Skeletal muscle cell (primary cell): ENCODE measurements at places on chromosomes 12 and 14.

GRCh38 chr12:13033476-13033875 lies 10.7 kb upstream of the FAM234B start:
- no peak for DNase-seq

DNA sequence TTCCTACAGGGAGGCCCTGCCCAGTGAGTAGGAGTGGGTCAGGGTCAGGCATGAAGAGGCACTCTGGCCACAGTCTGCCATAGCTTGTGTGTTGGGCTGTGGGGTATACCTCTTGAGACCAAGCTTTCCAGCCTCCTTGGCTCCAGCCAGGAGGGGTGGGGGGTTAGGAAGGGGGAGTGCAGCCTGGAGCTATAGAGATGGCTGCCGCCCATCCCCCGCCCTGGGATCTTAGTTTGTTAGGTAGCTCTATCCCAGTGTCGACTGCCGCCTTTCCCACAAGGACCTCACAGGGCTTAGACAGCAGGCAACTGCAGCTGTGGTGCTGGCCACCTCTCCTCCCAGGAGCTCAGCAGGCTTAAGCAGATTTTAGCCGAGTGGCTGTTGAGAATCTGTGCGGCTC lies 216.4 kb downstream of the PLCZ1 start:
- no peak for DNase-seq

GRCh38 chr12:101795786-101796185 lies 35.0 kb downstream of the GNPTAB start:
- no peak for DNase-seq

- DNase-seq = no peak
These were observed 53.5 kb upstream of the DIO3 start for GRCh38 chr14:101507836-101508150.

GRCh38 chr12:117225179-117225578 lies 34.9 kb upstream of the FBXO21 start:
- DNase-seq = no peak

- DNase-seq = no peak
These were observed 395.3 kb downstream of the AEBP2 start for GRCh38 chr12:19834592-19834991.

DNA sequence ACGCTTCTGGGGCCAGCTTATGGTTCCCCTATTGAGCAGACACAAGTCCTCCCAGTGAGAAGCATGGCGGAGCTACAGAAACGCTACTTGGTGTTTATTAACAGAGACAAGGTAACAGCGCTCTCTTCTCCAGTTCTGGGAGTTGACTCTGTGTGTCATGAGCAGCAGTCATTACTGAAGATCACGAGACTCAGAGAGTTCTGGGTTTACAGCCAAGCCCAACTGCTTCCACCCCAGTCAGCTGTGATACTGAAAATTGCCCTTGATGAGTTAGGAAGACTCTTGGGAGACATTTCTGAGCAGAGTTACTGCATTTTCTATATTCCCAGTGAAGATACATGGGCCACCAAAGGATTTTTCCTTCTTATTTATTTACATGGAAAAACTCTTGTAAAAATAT lies 48.6 kb downstream of the CFAP251 start:
- no peak for DNase-seq

GRCh38 chr14:84250893-84251292 lies 1279.1 kb upstream of the FLRT2 start:
- DNase-seq = no peak
